ENCODE measurements at places on chromosomes 1 and 21. TPM values are rescaled to one million over a fixed set of nuclear protein-coding genes. Genes with fewer than 3 reads are reported as not detected.

Gene COL9A2
- total RNA-seq, result 2.2 TPM

Gene S100A7A
- not detected for total RNA-seq

Gene SYT6
- 0.06 TPM for total RNA-seq

Gene RGS1
- total RNA-seq, result 6.1 TPM

Gene CFHR2
- not detected for total RNA-seq

Gene CLSTN1
- total RNA-seq, result 109 TPM

Gene RWDD3
- 15.2 TPM for total RNA-seq

Gene GUCA2A
- total RNA-seq, result not detected

Gene EXTL1
- total RNA-seq, result not detected

Gene OR14A2
- total RNA-seq, result not detected

Gene CHTOP
- 43.8 TPM for total RNA-seq

Gene AKR7A3
- 0.13 TPM for total RNA-seq

Gene GRHL3
- total RNA-seq, result not detected

Gene RIPPLY3
- not detected for total RNA-seq

Gene HMGB4
- total RNA-seq, result not detected

Gene NID1
- total RNA-seq, result 305 TPM

Gene FLG2
- not detected for total RNA-seq

Gene UMODL1
- total RNA-seq, result not detected

Gene PRKACB
- 59.4 TPM for total RNA-seq

Gene S100A7
- total RNA-seq, result not detected

Gene GJB5
- not detected for total RNA-seq

Gene RNF187
- total RNA-seq, result 62.6 TPM

Gene TENT5C
- 6.8 TPM for total RNA-seq

Gene PLEKHN1
- total RNA-seq, result 0.19 TPM

Gene DNAJC28
- 0.83 TPM for total RNA-seq

Gene CA6
- not detected for total RNA-seq

Gene BLACAT1
- total RNA-seq, result not detected

Gene GPR153
- 10.2 TPM for total RNA-seq

Measured in esophagus muscularis mucosa (tissue), 4 donors.